ENCODE measurements at places on chromosomes 3 and 15. TPM values are rescaled to one million over a fixed set of nuclear protein-coding genes. Genes with fewer than 3 reads are reported as not detected.

- no peak for DNase-seq
These were observed 37.0 kb downstream of the GOLM2 start for GRCh38 chr15:44325568-44325967.

DNA sequence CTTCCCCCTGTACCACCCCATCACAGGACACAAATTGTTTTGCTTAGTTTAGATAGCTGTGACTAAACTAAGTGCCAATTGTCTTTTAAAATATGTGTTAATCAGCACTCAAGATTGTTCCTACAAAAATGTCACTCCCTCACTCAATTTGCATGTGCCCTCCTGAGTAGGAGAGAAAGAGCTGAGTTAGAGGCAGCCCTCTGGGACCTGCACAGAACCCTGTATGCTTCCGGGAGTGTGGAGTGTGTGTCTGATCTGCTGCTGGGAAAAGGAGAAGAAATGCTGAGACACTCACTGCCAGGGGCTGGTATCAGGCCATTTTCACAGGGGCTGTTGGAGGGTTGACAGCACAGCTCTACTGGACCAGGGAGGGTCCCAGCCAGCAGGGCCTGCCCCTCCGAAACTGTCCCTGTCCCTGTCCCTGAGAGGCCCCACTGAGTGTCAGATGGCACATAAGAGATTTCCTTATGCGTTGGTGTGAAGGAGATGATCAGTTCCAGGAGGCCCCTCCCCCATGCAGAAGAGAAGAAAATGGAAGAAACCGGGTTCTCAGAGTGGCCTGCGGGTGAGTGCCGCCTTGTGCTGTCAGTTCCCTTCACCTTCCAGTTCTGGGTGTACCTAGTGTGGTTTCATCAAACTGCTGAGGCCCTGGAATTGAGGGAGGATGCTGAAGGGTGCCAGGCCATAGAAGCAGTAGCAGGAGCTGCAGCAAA is 3.9 kb upstream of the B3GNT5 start:
- no peak for DNase-seq

The TMCO5A gene
- total RNA-seq, result not detected

The COL6A6 gene
- total RNA-seq, result under 0.01 TPM

The SLC38A3 gene
- not detected for total RNA-seq

The ZNF860 gene
- total RNA-seq, result 0.86 TPM

- no peak for DNase-seq
These were observed 1.2 kb downstream of the TTC23 start for GRCh38 chr15:99248000-99248715.

The COL7A1 gene
- total RNA-seq, result 140 TPM
